ENCODE measurements at places on chromosomes 2 and 18.
A peak's percentile ranks its signal among the peaks of the same experiment; 100 is the strongest.

DNA sequence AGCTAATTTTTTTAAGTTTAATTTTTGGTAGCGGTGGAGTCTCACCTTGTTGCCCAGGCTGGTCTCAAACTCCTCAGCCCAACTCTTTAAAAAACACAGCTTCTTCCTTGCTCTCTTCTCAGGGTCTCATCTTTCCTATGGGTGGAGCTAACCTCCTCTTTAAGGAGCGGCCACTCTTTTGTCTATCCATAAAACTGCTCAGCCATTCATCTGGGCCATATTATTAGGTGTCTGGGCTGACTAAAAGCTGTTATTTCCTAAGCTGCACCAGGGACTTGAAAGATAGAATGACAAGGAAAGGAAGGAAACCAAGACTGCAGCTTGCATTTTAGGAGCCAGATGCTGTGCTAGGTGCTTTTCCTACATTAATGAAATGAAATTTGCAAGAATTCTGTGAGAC is 35.8 kb upstream of the THOC1 start:
- DNase-seq, result no peak

DNA sequence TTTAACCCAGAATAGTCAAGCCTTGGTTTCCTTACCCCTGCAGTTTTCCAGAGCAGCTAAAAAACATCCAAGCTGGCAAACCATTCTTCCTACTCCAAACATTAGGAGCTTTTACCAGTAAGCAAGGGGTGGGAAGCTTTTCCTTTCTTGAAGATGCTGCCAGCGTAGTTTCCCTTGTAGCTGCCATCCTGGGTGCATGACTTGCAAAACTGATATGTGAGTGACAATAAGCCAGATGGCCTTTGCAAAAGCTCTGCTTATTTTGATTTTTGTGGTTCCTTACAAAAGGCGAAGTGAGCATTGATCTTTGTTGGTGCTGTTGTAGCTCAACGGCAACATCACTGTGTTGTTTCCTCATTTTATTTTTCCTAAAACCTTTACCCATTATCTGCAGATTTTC is 138.8 kb downstream of the WDSUB1 start:
- DNase-seq, result no peak

GRCh38 chr2:181306785-181307184 is 150.4 kb upstream of the ITGA4 start:
- DNase-seq, result no peak

GRCh38 chr2:197001921-197002320 is 75.4 kb upstream of the PGAP1 start:
- DNase-seq, result no peak

- DNase-seq, result no peak
Measured at GRCh38 chr2:48952614-48953013, 197.1 kb upstream of the LHCGR start.

DNA sequence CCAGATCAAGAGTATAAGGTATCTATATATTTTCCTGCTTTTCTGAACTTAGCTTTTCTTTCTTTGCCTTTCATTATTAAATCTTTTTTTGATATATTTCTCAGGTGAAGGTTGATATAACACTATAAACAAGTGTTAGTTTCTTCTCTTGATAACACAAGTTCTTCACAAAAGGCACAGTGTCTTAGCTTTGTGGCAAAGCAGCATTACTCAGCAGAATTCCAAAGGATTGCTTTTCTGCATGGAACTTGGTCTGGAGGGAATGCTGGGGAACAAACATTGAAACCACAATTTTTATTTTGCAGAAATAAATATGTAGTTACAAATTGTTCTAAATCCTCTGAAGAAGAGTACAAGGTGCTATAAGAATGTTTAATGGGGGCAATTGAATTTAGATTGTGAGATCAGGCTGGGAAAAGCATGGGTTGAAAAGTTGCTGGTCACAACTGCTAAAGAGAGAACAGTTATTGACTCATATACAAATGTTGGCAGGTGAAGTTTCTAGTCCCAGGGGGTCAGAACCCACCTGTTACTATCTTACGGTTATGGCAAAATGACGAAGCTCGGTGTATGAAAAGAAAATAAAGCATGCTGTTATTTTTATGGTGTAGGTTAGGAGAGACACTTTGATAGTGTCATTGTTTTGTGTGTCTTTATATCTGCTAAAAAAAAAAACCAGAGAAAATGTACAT is 68.2 kb downstream of the UBR3 start:
- no peak for DNase-seq

DNA sequence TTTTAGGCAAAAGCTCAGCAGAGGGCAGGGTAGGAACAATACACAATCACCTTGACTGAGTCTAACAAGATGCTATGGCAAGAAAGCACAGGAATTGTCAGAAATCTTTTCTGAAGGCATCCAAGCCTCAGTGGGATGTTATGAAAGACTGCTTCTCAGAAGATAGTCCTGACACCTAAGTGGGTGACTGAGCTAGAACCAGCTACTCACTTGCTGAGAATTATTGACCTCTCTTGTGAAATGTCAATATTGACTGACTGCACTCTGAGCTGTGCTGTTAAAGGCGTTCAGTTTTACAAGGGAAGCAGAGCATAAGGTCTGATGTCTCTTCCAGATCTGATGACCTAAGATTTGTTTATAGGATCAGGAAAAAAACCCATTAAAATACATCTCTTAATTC is 46.1 kb downstream of the TACR1 start:
- no peak for DNase-seq

DNA sequence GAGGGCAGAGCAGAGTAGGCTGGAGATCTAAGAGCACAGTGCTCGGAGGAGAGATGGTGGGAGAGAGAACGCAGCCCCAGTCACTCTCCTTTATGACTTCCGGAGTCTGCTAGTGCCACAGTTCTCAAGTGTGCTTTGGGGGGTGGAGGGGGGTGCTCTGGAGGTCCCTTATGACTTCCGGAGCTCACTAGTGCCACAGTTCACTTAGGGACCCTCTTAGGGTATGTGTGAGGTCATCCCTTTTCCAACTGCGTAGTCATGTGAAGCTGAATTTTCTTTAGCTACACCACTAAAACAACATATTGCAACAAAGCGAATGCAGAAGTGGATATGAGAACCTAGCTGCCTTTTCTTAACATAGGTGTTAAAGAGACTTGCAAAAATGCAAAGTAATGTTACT is 153.7 kb upstream of the KCTD1 start:
- DNase-seq, result no peak

- DNase-seq, result no peak
Measured at GRCh38 chr18:70041459-70042050, 93.9 kb upstream of the CD226 start.

GRCh38 chr2:135175177-135175576 is 123.1 kb downstream of the RAB3GAP1 start:
- DNase-seq, result no peak

GRCh38 chr2:120262761-120263428 is 10.2 kb downstream of the RALB start:
- DNase-seq, result no peak

GRCh38 chr2:102103992-102104871 is 38.3 kb upstream of the IL1R1 start:
- peak; percentile 85 for DNase-seq

DNA sequence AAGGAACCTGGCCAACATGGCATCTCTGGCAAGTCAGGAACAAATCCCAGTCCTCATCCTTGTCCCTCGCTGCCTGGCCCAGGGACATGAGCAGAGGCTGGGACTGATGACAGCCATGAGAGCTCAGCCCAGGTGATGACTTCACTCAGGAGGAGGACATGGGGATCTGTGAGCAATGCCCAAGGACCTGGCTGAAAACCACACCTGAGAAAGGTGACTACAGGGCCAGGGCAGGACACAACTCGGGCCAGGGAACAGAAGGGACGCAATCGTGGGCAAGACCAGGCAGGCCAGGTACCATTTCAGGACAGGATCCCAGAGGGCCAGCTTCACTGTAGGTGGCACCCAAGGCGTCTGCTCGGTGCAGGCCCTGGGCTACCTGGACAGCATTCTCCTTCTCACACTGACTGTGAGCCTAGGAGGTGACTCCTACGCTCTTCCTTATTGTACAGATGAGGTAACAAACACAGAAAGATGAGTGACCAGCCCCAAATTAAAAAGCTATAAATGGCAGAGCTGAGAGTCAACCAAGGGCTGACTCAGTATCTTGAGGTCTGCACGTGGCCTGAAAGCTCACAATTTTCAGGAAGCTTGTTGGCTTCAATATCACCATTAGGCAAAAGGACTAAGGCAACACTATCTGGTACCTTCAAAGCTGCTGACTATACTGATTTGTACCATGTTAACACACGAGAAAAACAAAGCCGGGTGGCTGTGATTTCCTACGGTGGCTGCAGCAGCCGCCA is 141.1 kb downstream of the EIPR1 start:
- no peak for DNase-seq

- no peak for DNase-seq
Measured at GRCh38 chr2:234535464-234535863, 38.6 kb upstream of the ARL4C start.

DNA sequence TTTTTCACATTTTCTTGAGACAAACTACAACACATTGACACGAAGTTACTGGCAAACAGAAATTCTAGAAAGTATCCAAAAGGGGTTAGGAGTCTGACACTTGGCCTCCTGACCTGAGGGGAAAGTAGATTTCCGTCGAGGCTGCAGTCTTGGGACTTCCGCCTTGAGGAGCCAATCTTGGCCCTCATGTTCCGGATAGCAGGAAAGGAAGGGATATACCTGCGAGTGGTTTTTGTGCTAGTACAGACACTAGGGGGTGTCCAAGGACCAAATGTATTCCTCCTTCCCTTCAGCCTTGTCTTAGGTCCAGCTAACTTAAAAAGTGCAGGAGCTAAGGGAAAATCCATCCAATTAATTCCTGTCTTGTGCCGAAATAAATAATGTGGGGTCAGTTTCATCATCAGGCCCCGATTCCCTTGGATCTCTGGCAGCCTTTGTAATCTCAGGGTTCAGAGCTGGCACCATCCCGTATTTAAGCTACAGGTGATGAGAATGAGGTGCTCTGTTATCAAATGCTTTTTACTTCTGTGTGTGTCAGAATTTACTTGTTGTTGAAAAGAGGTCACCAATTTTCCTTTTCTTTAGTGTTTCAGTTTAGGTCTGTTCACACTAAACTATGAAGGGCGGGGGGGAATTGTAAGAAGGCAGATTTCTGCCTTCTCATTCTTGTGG is 330.2 kb upstream of the FANCL start:
- no peak for DNase-seq

- no peak for DNase-seq
Measured at GRCh38 chr2:30403592-30404312, 43.3 kb upstream of the LCLAT1 start.

- DNase-seq, result no peak
Measured at GRCh38 chr2:199956062-199956380, 639 bp downstream of the MAIP1 start.

DNA sequence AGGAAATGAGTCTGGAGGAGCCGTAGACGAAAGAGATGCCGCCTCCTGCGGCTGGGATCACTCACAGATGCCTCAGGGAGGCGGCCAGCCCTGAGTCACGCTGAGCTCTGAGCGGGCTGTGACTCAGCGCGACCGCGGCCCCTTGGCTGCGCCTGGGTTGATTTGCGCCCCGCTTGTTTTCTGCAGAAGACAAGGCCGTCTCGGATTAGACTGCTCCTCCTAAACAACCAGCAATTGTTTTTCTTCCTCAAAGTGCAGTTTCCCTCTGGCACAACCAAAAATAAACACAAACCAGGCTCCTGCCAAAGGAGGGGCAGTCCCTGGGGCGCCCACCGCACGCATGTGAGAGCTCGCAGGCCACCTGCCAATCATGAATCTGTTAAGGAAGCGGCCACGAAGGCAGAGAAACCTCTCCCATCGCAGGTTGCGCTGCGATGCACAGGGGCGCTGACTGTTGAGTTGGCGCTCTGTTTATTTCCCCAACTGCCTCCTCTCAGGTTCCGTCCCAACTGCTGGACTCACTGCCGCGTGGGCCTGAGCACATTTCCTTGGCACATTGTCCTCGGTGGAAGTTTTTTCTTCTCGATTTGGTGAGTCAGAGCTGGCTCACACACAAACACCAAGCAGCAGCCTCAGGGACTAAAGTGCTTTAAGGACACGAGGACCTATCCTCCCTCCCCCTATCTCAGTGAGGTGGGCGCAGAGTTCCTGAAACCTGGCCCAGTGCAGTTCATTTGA is 85.2 kb upstream of the NDUFV2 start:
- DNase-seq, result peak; percentile 90

DNA sequence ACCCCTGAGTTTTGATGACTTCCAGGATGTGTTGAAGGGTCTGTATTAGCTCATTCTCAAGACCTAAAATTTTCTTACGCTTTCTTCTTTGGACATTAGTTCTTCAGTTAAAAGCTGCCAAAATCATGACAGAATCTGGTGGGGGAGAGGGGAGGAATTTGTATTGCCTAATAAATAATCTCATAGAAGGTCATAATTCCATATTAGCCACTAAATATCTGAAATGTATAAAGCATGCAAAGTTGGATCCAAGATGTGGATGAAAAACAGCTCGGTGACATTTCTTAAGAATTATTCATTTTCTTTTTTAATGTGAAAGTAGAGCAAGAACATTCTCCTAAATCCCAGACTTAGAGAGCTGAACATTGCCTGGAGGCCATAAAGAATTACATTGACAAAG is 120.1 kb downstream of the MMADHC start:
- no peak for DNase-seq

DNA sequence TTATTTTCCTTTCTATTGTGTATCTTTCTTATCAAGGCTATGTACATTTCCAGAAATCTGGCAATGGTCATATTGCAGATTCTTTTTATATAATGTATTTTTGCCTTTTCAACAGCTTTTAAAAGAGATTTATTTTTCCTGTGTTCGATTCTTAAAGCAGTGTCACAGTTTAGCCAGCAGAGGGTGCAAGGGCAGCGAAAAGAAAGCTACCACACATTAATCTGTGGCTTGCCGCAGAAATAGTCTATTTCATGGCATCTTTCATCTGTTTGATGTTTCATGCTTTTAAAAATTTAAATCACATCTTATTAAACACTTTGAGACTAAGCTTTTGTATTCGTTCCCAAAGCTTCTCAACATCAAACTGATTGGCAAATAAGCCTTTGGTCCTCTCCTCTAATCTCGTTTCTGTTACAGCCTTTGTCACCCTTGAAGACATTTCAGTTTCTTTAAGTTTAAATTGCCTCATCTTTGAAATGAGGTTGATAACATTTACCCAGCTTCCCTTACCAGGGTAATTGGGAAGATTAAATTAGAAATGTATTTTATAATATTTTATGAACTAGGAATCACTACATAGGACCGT is 73.3 kb downstream of the PIK3C3 start:
- no peak for DNase-seq

DNA sequence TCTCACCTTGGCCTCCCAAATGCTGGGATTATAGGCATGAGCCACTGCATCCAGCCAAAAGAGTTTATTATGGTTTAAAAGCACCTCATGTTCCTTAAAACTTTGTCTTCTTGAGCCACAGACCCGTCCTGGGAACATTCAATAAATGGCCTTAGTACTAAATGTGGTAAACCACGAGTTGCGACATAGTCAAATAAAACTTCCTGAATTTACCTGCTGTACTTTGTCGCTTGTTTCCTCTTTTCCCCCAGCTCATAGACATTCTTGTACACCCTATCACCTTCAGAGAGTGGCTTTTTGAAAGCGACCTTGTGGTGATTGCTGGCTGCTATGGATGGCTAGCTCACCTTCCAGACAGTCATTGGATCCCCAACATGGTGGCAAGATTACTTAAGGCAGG is 310.4 kb downstream of the LRRTM1 start:
- DNase-seq, result no peak

- no peak for DNase-seq
Measured at GRCh38 chr2:173419506-173419905, 64.8 kb downstream of the CDCA7 start.
